ENCODE measurements at places on chromosomes 12 and 14.

DNA sequence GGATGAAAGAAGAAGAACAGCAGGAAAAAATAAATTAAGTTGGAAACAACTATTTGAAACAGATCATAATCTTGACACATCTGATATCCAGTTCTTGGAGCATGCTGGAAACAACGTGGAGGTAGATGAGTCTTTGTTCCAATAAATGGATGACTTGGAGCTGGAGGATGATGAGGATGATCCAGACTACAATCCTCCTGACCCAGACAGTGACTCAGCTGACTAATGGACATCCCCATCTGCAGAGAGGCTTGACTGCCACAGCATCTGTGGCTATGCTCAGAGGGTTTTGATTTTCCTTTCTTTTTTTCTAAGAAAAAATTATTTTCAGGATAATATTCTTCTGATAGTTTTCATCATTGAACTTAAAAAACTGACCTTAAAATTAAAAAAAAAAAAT lies 6.2 kb upstream of the ZDHHC17 start:
- DNase-seq, result no peak

GRCh38 chr12:76316468-76316867 lies 31.7 kb downstream of the BBS10 start:
- DNase-seq, result no peak

DNA sequence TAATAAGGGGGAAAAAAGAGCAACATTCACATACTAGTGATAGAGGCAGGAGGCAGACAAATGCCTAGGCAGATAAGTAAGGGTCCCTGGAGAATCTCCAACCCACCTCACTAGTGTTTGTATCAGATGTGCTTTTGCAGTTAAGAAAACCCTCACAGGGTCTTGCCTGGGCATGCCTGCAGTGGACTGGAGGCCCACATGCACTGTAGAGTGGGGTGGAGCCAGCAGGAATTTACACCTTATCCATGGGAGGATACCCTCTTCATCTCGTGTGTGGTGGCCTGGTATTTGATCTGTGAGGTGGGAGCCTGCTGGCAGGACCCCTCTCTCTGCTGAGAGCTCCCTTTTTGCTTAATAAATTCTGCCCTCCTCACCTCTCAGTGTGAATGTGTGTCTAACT lies 238.0 kb upstream of the SLC16A7 start:
- DNase-seq, result no peak

DNA sequence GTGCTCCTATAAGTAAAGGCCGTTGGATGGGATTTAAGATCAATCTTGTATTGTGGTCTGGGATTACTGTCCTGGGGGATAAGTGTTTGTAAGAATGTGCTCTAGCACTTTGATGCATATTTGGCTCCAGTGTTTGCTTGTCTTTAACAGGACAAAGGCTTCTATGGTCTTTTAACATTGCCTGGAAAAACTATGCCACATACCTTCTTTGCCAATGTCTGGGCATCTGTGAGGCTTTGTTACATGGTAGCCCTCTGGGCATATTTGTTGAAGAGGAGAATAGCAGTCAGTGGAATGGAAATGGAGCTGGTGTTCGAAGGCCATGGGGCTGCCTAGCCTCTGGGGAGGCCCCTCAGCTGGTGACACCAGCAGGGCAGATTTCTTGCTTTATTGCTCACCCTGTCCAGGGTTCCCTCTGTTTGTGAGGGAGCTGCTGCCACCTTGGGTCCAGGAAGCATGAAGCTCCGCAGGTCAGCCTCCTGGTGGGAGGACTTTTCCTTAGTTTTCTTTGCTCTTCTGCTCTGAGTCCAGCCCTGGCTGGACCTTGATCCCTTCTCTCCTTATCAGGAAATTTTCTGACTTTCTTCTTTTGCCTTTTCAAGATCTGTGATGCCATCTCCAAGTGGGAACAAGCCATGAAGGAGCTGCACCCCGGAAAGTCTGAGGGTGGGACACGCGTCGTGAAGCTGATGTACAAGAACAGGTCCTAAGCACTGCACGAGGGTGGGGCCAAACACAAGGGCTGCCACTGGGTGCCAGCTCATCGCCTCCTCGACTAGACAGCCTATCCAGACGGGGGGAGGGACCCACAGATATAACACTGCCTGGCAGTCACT lies 19.5 kb downstream of the PIGH start:
- DNase-seq, result no peak

DNA sequence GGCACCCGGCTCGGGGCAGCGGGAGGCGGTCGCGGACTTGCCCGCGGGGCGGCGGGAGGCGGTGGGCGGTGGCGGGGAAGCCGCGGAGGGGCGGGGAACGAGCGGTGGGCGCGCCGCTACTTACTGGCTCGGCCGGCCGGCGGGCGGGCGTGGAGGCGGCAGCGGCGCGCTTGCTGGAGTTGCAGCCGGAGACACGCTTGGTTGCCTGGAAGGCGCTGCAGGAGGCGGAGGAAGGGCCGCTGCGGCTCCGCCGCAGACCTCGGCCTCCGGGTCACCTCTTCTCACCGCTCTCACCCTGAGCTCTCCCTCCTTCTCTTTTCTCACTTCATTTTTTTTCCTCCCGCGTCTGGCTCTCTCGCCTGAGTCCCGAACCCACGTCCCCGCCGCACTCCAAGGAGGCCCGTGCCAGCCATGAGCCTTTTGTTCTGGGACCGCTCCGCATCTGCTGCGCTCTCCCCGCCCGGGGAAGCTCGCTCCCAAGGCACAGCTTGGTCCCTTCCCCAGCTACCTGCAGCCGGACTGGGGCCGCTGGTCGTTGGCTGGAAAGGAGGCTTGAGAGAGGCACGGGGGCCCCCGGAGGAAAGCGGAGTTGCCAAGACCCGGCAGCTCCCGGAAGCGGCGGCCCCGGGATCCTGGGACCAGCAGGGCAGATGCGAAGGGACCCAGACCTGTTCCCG lies 592 bp upstream of the KCNK10 start:
- DNase-seq, result peak; percentile 41

- no peak for DNase-seq
Measured at GRCh38 chr12:108729612-108730364, 1.5 kb downstream of the CORO1C start.

DNA sequence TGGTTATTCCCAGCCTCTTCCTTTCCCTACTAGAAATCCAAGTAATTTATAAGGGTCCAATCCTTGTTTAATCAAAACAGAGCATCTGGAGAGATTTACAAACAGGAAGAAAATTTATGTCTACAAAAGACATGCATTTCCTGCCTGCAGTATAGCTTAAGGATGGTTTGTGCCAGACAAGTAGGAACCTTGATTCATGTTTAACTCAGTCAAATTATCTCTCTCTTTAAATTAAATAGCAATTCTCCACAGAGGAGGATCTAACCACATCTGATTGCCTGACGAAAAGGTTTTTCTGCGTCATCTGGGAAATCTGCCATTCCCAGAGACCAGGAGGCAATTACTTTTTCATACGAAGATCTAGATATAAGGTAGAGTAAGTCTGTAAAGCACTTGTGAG lies 105.2 kb downstream of the ZFC3H1 start:
- no peak for DNase-seq

- no peak for DNase-seq
Measured at GRCh38 chr12:106113824-106114446, 24.8 kb downstream of the NUAK1 start.

GRCh38 chr12:1453810-1454209 lies 140.6 kb downstream of the FBXL14 start:
- DNase-seq, result no peak

GRCh38 chr14:28375295-28375694 lies 391.3 kb upstream of the FOXG1 start:
- no peak for DNase-seq

- no peak for DNase-seq
Measured at GRCh38 chr14:53956427-53957201, at the start of gene BMP4. BMP4 (minus strand) TSS chr14:53956825; CDS start chr14:53952222, 4,603 bp downstream.

DNA sequence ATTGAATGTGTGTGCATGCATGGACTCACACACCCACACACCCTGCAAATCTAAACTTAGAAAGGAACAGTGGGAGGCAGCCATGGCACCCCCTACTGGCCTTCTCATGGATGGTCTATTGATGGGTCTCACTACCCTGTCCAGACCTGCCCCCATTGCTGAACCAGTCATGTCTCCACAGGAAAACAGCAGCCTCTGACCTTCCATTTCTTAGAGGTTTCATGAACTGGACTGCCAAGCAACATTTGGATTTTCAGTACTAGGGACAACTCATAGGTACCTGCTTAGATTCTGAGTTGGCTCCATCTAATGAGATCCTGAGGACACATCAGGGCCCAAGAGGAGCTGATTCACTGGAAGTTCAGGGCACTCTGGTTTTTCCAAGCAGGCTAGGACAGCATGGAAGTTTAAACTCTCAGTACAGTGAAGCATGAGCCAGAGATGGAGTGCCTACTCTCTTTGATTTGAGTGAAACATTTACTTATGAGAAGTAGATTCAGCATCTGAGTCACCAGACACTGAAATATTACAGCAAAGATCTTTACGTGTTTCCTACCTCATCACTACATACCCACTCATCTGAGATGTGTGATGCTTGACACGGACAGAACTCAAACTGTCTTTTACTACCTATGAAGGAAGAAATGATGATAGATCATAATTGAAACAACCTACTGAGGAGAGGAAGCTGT lies 98.9 kb upstream of the PLEKHG7 start:
- no peak for DNase-seq

- no peak for DNase-seq
Measured at GRCh38 chr12:107501681-107502080, 183.9 kb upstream of the PWP1 start.

DNA sequence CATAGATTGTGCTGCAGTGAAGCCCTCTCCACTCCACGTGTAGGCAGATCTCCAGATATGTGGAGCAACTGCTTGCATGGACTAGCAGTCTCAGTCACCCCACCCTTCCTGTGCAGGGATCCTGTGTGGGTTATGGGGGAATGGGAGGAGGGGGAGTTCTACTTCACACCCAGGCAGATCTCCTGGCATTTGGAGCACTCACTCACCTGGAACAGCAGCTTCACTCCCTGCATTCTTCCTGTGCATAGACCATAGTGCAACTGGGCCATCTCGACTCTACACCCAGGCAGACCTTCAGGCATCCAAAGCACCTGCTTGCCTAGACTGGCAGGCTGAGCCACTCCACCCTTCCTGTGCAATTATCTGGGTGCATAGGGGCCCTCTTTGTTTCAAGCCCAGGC lies 96.0 kb upstream of the PCED1B start:
- DNase-seq, result no peak

- no peak for DNase-seq
Measured at GRCh38 chr12:45425426-45425825, 209.5 kb downstream of the ANO6 start.

- no peak for DNase-seq
Measured at GRCh38 chr14:53509276-53510244, 356.4 kb upstream of the DDHD1 start.

GRCh38 chr12:42660968-42661937 lies 71.7 kb upstream of the PRICKLE1 start:
- no peak for DNase-seq

Data from progenitor cell of endocrine pancreas (in vitro differentiated cells).